ENCODE measurements at places on chromosomes 6 and 20.
A peak's percentile ranks its signal among the peaks of the same experiment; 100 is the strongest.

DNA sequence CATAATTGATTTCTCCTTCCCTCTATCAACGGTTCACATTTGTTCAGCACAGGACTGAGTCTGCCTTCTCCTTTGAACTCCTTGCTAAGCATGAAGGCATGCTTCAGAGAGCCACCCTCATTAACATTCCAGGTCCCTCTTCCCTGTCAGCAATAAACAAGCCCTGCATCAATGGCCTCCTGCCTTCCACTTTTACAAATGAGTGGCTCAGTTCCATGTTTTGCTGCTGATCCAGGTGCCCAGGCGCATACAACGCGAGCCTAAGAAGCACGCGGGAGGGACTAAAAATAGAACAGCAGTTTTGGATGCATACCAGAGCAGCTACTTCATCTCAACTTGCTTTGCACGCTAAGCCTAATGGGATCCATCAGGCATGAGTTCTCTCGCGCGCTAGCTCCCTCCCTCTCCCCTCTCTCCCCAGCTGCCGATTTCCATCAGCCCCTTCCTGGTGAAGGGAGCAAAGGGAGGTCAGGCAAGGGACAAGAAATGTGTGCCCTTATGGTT is 53.4 kb downstream of the TRAF3IP2 start:
- DNase-seq, result no peak

- no peak for DNase-seq
These were observed 40.0 kb upstream of the TAF8 start for GRCh38 chr6:42010185-42010891.

- no peak for DNase-seq
These were observed 1295.6 kb upstream of the CITED2 start for GRCh38 chr6:140670021-140670420.

DNA sequence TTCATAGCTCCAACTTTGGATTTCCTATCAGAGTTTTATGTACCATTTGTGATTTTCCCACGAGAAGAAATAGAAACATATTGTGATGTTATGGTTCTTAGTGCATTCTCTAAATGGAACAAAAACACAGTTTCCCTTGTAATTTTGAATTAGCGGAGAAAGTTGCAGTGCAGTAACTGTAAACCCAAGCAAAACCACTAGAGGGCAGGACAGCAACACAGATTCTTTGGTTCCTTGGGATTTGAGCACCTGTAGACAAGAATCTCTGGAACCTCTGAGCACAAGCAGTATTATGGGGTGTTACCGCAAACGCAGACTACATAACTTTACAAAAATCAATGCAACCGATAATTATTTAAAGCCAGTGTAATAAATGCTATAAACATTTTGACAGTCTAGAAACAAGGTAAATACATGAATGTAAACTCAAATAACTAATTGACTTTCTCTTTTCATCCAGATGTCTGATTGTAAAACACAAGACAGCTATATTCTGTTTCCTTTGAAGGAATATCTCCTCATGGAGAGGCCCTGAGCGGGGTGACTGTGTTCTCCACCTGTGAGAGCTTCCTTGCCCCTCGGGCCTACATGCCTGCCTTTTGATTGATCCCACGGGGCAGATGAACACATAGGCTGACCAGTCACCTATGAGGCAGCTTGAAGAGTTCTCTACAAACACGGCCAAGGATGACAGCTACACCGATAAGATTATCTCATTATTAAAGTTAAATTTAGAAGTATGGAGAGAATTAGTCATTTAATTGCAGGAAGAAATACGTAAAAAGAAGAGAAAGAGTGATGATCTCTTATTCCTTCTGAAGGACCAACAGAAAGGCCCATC is 67.5 kb upstream of the COL21A1 start:
- peak; percentile 25 for DNase-seq

DNA sequence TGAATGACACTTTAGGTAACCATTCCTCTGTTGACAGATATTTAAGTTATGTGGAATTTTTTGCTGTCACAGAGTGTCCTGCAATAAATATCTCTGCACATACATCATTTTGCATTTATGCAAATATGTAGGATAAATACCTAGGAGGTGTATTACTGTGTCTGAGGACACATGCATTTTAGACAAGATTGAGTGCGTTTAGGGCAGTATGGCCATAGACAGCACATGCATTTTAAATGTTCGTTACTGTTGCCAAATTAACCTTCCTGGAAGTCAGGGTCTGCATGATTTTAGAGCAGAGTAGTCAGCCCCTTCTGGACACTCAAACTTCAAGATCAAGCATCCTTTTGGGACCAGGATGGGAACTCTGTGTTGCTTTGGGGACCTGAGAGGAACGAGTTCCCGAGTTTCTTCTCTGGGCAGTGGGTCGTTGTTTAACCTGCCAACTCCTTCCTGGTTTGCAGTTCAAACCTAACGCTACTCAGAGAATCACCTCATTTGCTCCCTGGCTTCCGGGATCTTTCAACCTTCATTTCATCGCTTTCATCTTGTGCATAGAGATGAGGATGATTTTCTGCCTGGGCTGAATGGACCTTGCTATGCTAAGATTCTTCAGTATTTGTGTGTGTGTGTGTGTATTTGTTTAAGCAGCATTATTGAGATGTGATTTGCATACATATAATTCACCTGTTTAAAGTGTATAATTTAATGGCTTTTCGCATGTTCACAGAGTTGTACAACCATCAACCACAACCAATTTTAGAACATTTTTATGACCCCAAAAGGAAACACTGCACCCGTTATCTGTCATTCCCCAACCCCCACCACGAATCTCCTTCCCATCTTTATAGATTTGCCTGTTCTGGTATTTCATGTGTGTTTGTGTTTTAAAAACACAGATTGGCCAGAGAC is 9.8 kb downstream of the BCAS4 start:
- DNase-seq, result peak; percentile 45

DNA sequence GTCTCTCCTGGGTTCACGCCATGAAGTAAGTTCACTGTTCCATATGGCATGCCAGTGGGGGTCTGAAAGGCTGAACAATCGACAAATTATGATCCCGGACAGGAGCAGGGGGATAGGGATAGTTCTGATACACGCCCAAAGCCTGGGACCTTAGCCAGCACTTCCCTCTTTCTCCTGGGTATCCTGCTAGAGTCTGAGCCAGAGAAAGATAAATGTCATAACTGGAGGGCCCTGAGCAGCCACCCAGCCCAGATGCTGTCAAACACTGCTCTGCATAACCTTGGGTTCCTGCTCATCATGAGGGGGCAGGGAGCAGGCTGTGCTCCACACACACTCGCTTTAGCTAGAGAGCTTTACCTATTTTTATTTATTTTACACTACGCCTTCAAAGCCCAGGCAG is 12.3 kb downstream of the EDEM2 start:
- DNase-seq, result no peak

DNA sequence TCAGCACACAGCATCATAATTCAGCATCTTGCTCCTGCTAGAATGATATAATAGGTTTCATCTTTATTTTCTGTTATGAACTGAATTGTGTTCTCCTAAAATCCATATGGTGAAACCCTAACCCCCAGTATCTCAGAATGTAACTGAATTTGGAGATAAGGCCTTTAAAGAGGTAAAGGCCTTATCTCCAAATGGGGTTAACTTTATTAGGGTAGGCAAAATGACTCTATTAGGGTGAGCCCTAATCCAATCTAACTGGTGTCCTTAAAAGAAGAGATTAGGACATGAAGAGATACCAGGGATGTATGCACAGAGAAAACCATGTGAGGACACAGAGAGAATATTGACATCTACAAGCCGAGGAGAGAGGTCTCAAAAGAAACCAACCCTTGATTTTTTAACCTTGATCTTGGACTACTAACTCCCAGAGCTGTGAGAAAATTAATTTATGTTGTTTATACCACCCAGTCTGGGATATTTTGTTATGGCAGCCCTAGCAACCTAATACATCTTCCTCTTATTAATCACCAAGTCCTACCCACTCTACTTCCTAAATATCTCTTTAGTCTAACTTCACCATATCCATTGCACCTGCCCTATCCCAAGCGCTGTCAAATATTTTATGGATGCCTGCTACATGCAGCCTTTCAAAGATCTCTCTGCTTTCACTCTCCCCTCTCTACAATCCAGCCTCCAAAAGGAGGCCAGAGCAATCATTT is 8.5 kb upstream of the MRS2 start:
- DNase-seq, result no peak

DNA sequence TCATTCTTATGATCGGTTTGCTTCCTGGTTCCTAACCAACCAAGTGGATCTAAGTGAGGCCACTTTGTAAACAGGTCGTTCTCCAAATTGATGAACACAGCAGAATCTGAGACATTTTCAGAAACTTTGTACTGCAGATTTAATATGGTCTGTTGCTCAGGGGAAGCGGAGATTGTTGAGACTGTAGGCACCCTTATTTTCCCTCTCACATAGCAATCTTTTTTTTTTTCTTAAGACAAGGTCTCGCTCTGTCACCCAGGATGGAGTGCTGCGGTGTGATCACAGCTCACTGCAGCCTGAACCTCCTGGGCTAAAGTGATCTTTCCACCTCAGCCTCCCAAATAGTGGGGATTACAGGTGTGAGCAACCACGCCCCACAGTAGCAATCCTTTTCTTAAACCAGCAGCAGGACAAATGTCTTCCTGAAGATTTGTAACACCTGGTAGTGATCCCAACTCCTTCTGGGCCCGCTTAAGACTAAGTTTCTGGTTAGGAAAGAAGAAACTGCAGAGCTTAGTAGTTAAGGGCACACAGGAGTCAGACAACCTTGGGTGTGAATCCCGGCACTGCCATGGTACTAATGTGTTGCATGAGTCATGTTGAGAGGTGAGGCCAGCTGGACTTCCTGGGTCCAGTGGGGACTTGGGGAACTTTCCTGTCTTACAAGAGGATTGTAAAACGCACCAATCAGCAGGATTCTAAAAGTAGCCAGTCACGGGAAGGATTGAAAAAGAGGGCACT is 48.4 kb upstream of the EZR start:
- DNase-seq, result no peak

DNA sequence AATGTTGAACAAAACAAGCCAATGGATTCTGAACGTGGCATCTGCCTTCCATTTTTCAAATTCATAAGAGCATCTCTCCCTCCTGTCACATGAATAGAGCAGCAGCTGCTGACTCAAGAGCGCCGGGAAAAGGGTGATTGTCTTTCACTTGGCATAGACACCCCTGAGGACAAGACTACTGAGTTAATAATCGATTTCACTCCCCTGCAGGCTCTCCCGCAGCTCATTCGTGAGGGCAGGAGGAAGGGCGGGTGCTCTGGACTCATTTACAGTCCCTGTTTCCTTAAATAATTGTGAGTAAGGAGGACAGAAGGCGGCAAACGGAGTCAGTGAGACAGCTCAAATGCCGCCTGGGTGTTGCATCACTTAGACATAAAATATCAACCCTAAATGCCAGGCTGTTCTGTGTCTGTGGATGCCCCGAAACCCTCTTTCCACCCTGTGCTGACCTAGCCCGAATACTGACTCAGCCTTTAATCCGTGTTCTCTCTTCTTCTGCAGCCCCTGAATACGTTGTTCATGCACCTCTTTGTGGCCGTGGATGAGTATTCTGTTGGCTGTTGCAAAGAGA is 21.6 kb downstream of the CFAP61 start:
- no peak for DNase-seq

DNA sequence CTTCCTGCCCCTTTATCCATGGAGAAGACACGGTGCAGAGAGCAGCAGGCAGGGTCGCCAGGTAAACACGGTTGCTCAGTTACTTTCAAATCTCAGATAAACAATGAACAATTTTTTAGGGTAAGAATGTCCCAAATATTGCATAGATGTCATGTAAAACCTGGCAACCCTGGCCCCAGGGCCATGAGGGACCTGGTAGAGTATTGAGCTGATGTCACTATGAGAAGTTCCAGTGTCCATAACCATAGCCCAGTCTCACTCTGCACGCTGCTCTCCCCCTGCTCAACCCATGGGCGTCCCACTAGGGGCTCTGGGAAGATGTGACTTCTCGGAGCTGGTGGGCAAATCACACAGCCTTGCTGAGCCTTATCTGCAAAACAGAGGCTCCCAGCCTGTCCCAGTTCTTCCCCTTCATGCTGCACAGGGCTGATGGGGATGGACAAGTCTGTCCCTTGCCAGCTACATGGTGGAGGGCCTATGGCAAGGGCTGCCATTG is 71.3 kb upstream of the TOP1 start:
- DNase-seq, result no peak

- DNase-seq, result no peak
These were observed 336.0 kb downstream of the QKI start for GRCh38 chr6:163750431-163751031.

DNA sequence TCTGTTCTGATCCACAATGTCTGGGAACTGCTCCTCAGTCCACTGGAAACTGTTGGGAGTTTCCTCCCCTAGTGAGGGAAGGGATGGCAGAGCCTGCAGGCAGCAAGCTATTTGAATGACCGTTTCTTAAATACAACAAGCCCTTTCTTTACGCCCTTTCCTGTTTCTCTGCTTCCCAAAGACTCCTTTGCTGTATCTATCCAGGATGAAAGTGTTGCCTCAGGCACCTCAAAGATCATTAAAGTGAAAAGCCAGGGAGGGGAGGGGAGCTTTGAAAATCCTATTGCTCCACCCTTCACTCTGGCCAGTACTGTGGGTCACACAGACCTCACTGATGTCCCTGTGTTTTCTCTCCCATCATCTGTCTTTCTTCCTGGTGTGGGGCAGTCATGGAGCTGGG is 213.1 kb downstream of the RNF144B start:
- DNase-seq, result no peak

- DNase-seq, result no peak
These were observed 12.9 kb upstream of the IYD start for GRCh38 chr6:150355932-150356331.

GRCh38 chr6:1558388-1558787 is 51.3 kb upstream of the FOXC1 start:
- no peak for DNase-seq

DNA sequence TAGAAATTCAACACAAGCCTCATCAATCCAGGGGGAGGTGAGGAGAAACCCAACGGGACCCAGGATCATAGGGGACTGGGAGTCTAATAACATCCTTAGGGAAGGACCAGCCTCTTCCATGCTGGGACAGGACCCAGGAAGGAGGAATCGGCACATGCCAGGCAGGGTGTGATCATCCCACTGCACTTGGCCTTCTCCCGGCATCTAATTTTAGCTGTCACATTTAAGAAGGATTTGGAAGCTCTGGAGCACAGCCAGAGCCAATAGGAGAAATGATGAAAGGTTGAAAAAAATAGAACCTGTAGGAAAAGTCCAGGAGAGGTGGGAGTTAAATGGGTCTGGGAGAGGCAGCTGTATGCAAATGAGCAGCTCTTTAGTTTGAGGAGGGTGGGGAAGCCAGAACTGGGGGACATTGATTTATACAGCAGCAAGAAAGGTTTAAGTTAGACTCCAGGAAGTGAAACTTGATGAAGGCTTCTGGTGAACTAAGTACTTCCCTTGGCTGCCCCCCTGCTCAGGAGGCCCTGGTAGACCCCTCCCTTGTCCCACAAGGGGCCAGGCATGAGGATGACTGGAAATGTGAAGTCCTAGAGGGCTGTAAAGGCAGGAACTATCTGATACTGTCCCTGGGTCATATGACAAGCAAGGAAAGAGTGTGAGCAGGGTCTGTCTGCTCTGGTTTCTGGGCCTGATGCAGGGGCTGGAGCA is 260.3 kb downstream of the LRFN2 start:
- no peak for DNase-seq

GRCh38 chr6:137827977-137828810 is 38.9 kb upstream of the TNFAIP3 start:
- DNase-seq, result peak; percentile 66

All from activated naive CD4-positive, alpha-beta T cell treated with anti-CD3 and anti-CD28 coated beads, Interleukin-2, amount 50 U/mL, for 72 hours (primary cell).